ENCODE measurements at places on chromosomes 7 and 10.

DNA sequence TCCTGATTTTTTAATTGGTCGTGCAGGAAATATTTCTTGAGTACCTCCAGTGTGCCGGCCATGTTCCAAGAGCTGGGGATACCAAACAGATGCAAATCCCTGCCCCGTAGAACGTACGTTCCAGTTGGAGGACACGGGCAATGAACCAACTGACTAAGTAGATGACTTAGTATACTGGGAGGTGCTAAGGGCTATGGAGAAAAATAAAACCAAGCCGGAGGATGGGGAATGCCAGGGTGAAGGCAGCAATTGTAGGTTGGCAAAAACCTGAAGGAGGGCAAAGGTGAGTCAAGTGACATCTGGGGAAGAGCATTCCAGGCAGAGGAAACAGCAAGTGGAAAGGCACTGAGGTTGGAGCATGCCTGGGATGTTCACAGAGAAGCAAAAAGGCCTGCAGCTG lies 6.8 kb upstream of the VSIR start:
- no peak for DNase-seq

- DNase-seq = peak; percentile 5
Observed at GRCh38 chr10:70034232-70034631, 18.4 kb upstream of the MACROH2A2 start.

DNA sequence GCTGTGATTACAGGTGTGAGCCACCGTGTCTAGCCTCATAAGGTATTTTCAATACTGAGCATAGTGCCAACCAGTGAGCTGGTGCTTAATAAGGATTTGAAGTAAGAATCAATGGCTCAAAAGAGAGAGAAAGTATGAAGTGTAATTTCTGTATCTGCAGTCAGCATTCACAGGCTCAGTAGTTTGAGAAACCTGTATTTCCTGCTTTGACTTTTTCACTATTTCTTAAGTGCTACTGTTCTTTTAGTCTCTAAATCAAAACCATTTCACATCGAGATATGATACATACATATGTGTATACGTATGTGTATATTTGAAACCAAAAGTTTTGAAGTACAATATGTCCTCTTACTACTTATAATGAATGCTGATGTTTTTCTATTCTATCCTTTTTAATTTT lies 189.9 kb downstream of the PPP1R9A start:
- no peak for DNase-seq

DNA sequence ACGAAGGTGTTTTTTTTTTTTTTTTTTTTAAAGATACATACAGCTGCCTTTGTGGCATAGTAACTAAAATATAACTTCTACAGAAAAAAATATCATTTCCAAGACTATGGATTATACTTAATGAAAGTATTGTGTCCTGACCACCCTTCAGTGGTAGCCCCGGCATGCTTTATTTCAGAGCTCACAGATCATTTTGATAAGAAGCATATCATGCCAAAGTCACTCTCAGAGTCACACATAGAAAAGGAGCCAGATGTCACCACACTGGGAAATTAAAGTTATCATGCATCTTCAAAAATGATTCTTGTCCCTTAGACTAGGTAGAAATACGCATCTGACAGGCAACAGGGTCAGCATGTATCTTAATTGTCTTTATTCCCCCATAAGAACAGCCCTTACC lies 3.0 kb downstream of the ADARB2 start:
- no peak for DNase-seq

GRCh38 chr10:76463111-76463510 lies 1031.7 kb downstream of the LRMDA start:
- no peak for DNase-seq

DNA sequence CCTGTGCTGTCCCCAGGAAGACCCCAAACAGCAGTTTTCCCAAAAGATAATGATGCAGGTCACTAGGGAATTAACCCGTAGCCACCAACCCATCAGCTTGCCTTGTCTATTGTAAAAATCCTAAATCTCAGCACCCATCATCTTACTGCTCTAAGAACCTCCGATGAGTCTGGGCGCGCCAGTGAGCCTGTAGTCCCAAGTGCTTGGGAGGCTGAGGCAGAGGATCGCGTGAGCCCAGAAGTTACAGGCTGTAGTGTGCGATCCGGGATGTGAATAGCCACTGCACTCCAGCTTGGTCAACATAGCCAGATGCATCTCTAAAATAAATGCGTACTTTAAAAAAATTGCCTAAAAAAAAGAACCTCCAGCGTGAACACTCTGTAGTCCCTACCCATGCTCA lies 951 bp downstream of the AS3MT start:
- no peak for DNase-seq

DNA sequence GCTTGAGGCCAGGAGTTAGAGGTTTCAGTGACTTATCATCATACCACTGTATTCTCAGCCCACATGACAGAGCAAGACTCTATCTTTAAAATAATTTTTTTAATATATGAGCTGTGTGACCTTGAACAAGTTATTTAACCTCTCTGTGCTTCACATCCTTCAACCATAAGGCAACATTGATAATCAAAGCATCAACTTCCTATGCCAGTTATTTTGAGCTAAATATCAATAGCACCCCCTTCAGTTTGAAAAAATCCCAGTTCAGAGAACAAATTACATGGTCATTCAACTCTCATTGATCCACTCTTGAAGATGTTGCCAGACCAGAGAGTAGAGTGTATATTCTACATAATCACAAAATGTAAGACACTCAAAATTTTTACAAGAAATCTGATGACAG lies 53.0 kb downstream of the ASNS start:
- peak; percentile 42 for DNase-seq

- DNase-seq = no peak
Observed at GRCh38 chr10:103843045-103843444, 12.3 kb downstream of the SH3PXD2A start.

GRCh38 chr10:124677293-124677699 lies 66.9 kb downstream of the FAM53B start:
- no peak for DNase-seq

GRCh38 chr10:123153486-123154091 lies 613 bp upstream of the BUB3 start:
- no peak for DNase-seq
